ENCODE measurements at places on chromosomes 6 and 20.

DNA sequence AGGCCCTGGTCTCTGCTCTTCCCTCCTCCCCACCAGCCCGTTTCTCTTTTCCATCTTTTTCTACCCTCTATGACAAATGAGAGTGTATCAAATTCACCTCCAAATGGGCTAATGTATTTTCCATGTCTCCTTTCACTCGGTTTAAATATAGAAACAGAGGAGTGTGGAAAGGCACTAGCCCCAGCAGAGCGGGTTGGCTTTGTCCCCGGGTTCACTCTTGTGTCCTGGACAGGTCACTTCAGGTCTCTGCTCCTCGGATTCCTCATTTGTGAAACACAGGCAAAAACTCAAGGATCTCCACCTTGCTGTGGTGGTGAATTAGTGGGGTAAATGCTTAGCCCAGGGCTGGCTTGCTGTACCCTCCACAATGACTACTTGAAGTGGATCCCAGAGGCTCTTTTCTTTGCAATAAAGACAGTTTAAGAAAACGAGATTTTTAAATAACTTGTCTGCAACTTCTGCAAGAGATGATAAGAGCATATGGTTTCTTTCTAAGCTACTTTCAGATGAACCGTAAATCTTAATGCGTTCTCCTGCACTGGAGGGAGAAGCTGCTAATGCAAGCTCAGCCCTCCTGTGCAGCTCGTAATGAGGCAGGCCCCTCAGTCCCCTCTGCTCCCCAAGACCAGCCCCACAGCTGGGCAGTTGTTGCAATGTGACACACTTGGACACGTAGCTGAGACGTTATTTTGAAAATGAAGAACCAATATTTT is 292.9 kb downstream of the THBS2 start:
- DNase-seq: no peak

- peak; percentile 42 for DNase-seq
Measured at GRCh38 chr20:56400001-56400640, 7.7 kb downstream of the CSTF1 start.

GRCh38 chr6:106556368-106556960 is 72.8 kb downstream of the RTN4IP1 start:
- no peak for DNase-seq

GRCh38 chr6:111530667-111531066 is 47.6 kb upstream of the REV3L start:
- no peak for DNase-seq

DNA sequence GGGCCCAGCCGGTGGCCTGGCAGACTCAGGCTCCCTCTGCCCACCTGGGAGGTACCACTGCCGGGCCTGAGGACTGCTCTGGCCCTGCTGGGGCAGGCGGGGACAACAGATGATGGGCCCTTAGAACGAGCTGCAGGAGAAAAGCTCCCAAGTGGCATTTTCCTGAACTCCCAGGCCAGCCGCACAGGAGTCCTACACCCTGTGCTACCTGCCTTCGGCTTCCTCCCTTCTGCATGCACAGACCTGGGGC is 41.3 kb downstream of the DSTN start:
- DNase-seq: no peak

- DNase-seq: no peak
Measured at GRCh38 chr6:117498159-117498558, 15.7 kb downstream of the DCBLD1 start.

- DNase-seq: peak; percentile 25
Measured at GRCh38 chr6:85323435-85324040, 126.3 kb upstream of the NT5E start.

- DNase-seq: no peak
Measured at GRCh38 chr20:2449386-2449785, 21.2 kb downstream of the SNRPB start.

GRCh38 chr6:164947164-164947563 is 362.2 kb downstream of the C6orf118 start:
- no peak for DNase-seq

- no peak for DNase-seq
Measured at GRCh38 chr20:8082989-8083388, 49.1 kb upstream of the PLCB1 start.

GRCh38 chr20:59025511-59025910 is 6.3 kb downstream of the TUBB1 start:
- DNase-seq: no peak

DNA sequence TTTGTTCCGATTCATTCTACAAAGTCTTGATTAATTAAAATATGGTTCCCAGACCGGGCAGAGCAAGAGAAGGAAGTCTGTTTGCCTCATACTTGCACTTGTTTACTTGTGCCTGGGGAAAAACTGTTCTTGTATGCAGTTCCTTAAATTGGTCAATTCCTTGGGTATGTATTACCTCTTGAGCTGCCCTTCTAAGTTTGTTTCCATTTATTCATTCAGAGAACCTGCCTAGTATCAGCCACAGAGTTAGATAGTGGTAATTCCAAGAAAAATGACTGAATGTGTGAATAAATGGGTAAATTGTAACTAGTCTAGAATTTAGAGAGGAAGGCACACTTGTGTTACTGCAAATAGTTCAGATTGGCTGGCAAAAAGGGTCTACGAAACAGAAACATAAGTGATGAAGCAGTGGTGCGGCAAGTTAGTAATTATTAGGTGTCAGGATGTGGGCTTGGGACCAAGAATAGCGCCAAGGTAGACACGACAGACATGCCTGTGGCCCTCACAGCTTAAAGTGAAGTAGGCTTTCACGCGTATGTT is 525 bp upstream of the MAK start:
- no peak for DNase-seq
